ENCODE measurements at places on chromosomes 1 and 21.

- no peak for DNase-seq
These were observed 20.1 kb upstream of the PEX10 start for GRCh38 chr1:2432441-2432844.

- no peak for DNase-seq
These were observed 91.5 kb downstream of the IER5 start for GRCh38 chr1:181179987-181180365.

DNA sequence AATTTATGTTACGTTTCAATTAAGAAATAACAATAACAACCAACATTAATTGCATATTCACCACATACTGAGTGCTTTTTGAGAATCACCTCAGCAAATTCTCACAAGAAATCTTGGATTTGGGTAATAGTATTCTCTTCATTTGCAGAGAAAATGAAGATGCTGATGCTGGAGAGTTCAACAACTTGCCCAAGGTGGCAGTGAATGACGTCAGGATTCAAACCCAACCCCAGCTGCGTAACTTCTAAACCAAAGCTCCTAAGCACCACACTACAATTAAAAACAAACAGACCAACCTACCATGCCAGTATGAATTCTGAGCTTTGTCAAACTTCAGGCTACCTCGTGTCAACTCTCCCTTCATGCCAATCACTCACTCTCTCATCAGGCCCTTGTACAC is 46.7 kb upstream of the GJB5 start:
- no peak for DNase-seq

DNA sequence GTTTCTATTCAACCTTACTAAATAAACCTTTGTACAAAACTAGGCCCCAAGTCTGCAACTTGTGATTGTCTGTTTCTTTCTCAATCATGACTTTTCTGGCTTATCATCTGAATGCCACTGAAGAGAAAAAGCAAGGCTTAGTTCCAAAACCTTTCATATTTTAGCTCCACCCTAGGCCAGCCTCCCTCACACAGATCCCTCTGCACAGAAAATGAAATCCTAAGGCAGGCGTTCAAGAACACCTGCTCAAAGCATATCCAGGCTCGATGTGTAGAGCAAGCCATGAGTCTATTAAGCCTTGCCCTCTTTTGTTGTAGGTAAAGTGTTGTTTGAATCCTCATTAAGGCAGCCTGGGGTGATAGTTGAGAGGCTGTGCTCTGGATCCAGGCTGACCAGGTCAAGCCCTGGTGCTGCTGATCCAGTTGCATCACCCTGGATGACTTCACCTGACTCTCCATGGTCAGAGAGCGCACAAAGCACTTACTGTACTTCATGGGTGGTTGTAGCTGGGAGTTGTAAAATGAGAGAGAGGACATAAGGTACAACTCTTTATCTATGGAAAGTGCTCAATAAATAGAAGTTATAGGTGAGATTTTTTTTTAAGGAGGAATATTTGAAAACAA is 39.0 kb downstream of the FYB2 start:
- no peak for DNase-seq

- no peak for DNase-seq
These were observed 1.4 kb upstream of the DPH2 start for GRCh38 chr1:43968348-43968948.

GRCh38 chr1:51622455-51622913 is 5.6 kb downstream of the OSBPL9 start:
- peak; percentile 87 for DNase-seq

GRCh38 chr1:6545276-6546112 is 8.8 kb downstream of the NOL9 start:
- no peak for DNase-seq

GRCh38 chr1:119485201-119485600 is 21.8 kb upstream of the HSD3B1 start:
- DNase-seq: no peak

DNA sequence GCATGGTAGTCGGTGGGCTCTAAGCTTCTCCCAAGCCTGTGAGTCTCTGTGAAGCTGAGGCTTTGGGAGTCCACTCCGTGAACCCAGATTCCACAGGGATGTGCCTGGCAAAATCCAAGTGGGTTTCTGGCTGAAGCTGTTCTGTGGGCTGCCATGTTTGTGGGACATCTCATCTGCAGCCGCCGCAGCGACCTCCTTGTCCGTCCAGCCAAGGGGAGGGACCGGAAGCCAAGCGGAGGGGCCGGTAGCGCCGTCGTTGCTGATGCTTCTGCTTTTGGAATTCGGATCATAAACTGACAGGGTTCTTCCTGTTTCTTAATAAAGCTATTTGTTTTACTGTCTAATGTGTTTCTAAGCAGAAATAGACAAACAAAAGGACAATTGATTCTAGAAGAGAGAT is 13.3 kb downstream of the KIF26B start:
- DNase-seq: no peak

GRCh38 chr21:36728371-36729111 is 29.6 kb downstream of the SIM2 start:
- DNase-seq: no peak

DNA sequence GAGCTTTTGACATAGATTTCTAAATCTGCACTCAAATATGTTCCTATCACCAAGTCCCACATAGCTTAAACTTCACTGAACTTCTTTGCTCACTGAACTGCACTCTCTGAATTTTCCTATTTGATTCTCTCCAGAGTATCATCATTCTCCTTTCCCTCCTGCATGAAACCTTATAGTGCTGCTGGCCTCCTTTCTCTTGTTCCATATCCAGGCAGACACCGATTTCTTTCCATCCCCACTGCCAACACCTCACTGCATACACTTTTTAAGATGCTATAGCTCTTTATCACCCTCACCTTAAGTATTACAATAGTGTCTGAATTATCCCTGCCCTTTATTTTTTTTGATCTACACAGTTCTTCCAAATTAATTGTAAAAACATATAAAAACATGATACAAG is 3.1 kb upstream of the TRIM45 start:
- no peak for DNase-seq

DNA sequence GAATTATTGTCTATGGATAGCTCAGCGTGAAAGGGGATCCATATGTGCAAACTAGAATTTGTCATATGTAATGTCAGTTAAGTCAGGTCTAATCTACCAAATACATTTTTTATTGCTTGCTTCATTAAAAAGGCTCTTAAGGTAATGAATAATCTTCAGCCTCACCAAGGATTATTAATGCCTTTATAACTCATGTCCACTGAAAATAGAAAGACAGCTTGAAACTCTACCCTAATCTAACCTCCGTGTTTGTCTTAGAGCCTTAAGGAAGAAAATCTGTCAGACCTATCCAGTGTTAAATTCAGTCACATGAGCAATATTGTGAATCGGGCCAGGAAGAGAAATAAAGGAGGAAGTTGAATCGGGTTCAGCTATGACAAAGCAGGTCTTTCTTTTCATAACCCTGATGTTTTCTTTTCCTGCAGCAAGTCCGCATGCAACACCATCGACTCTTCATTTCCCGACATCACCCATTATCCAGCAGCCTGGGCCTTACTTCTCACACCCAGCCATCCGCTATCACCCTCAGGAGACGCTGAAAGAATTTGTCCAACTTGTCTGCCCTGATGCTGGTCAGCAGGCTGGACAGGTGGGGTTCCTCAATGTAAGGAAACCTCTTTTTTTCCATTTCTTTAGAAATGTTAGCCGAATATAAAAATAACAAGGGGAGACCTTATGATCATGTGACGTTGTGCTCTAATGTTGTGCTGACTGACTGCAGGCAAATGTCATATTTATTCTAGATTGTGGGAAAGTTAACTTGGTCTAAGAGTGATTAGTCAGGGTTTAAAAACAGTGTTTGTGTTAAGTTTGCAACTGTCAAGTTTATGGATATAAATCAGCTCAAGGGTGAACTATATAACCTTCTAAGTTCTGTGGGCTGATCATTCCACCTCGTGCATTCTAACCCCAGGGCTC is 321.0 kb downstream of the TM2D1 start:
- no peak for DNase-seq

DNA sequence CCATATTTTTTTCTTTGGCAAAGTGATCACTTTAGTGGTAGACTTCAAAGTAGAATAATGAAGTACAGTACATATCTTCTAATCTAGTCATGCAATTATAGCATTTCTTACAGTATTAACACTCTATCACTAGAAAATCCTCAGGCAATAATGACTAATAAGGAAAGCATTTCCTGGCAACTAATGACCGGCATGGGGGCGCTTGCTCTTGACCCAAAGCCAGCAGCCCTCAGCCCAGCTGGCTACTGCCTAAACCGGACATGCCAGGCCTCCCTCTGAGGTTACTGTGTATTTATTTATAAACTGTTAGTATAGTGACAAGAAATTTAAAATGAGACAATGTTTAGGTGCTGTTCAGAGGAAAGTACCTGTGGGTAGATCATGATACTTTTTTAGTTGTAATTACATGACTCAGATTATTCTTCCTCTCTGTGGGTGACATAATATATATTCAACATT is 633.8 kb downstream of the PTPRC start:
- DNase-seq: peak; percentile 22

DNA sequence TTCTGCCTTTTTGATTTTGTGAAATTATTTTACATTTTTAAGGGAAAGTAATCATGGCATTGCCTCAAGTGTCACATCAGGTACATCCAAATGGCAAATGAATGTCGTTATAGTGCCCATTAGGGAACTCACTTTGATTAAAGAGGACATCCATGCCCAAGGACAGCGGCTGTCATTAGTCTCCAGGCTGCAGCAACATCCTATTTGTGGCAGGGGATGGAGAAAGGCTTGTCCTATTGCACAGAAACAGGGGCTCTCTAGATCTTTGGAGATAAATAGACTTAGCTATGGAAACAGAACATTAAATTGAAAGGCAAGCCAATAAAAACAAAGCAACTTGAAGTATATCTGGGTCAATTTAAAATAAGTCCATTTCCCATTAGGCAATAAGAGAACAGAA is 439.3 kb downstream of the NEGR1 start:
- no peak for DNase-seq

GRCh38 chr1:183945428-183946319 is 91.9 kb downstream of the COLGALT2 start:
- no peak for DNase-seq

- DNase-seq: no peak
These were observed 969 bp downstream of the ACAP3 start for GRCh38 chr1:1306661-1307260.

DNA sequence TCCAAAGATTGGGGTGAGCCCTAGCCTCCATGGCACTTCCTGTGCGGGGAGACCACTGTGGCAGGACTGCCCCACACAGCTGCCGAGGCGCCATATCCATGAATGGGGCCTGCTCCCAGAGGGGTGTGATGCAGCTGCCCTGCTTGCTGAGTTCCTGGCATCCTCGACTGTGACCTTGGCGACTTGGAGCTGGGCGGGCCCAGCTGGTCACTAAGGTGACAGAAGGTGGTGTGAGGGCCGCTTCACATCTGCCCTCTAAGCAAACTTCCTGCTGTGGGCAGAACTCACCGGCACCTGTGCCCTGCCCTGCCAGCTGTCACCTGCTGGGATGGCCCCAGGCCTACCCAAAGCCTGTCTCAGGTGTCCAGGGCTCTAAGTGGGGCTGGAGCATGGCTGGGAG is 9.0 kb downstream of the TMEM61 start:
- DNase-seq: no peak

GRCh38 chr1:118960026-118960561 is 28.0 kb downstream of the TBX15 start:
- peak; percentile 5 for DNase-seq

DNA sequence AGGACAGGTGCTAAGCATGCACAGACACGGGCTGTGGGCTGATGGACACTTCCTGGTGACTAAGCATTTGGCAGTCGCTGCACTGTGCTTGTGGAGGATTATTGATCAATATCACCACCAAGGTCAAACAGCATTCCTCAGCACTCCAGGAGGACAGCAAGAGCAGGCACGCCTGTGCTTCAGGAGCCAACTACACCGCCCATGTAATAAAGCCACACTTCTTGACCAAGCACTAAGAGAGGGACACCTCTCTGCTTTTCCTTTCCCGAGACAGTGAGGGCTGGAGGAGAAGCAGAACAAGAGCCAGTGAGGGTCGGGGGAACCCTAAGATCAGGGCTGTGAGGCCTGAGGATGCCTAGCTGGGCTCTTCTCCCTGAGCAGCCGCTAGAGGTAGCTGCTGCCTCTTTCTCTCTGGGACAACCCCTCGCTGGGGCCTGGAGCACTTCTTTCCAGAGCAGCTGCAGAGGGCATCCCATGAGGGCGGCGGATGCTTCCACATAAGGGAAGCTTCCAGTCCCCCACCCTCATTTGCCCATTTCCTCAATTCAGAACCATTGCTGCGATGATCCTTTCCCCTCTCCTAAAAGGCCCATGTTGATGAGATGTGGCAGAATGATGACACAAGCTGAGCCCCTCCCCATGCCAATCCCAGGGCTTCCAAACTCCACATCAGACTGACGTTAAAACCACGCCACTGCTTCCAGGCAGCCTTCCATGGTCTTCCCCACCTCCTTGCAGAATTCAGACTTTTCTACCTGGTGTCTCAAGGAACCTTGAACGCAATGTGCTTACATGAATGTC is 19.1 kb downstream of the RAB7B start:
- peak; percentile 57 for DNase-seq

DNA sequence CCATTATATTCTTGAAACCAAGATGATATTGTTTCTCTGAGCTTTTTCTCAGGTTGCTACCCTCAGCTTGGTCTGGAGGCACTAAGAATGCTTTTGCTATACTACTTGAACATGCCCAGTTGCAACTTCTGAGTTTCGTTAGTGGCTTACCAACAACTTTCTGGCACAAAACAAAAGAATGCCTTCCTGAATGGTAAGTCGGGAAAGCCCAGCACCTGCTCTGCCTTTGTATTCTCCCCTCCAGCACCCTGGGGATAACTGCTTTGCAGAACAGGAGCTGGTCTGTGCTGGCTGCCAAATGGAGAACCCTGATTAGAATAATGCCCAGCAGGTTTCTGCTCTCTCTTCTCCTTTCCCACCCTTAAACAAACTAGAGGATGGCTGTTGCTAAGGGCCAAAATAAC is 149.3 kb downstream of the TGFB2 start:
- DNase-seq: no peak

DNA sequence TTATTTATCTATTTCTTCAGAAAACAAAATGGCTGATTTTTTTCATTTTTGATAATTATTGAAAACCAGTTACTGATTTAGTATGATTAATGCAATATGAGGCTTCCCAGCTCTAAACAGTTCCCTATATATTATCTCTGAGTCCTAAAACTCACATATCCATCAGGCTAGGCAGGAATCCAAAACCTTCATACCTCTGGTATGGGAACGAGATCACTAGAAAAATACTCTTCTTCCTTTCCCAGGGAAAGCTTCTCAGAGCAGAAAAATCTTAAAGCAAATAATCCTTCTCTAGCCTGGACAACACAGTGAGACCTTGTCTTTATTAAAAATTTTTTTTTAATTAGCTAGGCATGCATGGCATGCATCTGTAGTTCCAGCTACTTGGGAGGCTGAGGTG is 42.5 kb downstream of the KDM5B start:
- DNase-seq: no peak

- no peak for DNase-seq
These were observed 50.9 kb upstream of the PTGS2 start for GRCh38 chr1:186730951-186731729.
